ENCODE measurements at places on chromosomes 2 and 18.

DNA sequence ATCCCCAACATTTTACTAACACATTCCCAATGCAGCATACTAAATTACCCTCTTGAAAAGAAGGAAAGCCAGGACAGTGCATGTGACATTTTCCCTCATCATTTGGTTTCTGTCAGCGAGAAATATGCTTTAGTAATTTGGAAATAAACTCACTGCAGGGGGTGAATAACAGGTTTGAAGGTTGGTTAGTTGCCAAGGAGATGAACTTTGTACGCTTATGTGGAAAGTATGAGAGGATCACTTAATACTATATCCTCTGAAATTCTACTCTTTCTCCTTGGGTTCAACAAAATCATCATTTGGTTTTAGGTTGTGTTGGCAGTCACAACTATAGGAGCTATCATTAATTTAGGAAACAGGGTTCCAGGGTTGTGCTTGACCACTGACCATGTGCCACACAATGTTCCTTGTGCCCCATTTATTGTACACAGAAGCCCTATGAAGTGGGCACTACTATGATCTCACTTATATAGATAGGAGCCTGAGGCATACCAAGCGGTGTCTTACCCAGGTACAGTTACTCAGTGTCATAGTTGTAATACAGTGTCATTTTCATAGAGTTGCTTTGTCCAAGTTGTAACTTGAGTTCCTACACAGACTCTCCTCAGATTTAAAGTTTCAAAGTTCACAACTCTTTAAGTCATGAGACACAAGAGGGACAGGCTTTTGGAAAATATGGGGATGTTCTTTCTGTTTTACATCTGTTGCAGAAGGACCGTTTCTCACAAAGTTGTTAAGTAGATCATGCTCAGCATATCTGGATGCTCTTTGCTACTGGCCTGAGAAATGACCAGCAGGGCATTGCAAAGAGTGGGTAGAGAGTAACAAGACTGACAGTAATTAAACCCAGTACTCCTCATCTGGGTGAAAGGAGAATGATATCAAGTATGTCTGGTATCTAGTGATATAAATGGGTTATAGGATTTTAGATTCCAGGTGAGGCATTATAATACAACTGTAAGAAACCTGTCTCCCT is 91.8 kb downstream of the MAP4K4 start:
- no peak for DNase-seq

DNA sequence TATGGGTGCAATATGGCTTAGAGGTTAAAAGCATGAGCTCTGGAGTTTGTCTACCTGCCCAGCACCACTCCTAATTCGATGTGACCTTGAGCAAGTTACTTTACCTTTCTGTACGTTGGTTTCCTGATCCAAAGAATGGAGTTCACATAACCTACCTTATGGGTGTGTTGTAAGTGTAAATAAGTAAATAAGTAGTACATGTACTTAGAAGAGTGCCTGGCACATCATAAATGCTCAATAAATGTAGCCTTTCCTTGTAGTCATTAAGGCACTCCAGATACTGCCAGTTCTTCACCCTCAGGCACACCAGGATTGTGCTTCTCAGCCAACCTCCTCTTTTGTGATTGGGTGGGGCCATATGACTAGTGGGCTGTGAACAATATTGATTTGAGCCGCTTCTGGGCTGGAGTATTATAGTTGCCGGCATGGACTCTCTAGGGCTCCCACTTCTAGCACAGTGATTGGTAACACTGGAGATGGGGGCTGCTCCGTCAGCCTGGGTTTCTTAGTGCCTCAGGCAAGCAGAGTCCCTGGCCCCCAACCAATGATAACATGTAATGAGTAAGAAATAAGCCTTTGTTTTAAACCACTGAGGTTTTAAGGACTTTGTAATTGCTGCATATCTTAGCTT is 101.7 kb upstream of the NOSTRIN start:
- no peak for DNase-seq

- no peak for DNase-seq
Observed at GRCh38 chr2:200703926-200704637, 107.6 kb upstream of the BZW1 start.

DNA sequence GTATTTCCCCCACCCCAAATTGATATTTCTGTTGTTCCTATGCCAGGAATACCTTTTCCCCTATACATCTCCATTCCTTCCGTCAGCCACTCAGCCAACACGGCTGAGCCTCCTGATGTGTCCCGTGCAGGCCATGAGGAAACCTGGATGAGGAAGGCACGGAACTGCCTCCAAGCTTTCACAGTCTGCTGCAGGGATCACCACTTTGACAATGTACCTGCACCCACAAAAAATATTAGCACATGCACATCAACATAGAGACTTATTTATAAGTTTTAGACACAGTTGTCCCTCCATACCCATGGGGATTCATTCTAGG is 101.4 kb upstream of the PPP1CB start:
- no peak for DNase-seq
